ENCODE measurements at places on chromosomes 13 and 19.

GRCh38 chr13:21583478-21583877 is 20.5 kb downstream of the MICU2 start:
- no peak for DNase-seq

GRCh38 chr19:43461303-43461702 is 4.1 kb downstream of the LYPD3 start:
- DNase-seq, result no peak

DNA sequence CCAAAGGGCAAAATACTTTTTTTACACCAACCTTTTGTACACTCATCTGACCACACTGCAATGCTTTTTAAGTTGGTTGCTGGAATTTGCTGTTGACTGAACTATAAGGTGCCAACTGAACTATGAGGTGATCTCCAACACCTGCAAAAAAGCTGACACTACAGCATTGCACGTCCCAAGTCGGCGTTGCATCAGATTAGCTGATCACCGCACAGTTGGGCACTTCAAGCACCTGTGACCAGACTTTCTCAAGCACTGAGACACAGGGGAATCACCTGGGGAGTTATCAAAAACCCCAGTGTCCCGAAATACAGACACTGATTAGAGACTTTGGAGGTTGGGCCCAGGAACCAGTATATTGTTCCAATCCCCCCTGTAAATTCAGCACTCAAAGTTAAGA is 1.1 kb downstream of the NLRP11 start:
- no peak for DNase-seq

DNA sequence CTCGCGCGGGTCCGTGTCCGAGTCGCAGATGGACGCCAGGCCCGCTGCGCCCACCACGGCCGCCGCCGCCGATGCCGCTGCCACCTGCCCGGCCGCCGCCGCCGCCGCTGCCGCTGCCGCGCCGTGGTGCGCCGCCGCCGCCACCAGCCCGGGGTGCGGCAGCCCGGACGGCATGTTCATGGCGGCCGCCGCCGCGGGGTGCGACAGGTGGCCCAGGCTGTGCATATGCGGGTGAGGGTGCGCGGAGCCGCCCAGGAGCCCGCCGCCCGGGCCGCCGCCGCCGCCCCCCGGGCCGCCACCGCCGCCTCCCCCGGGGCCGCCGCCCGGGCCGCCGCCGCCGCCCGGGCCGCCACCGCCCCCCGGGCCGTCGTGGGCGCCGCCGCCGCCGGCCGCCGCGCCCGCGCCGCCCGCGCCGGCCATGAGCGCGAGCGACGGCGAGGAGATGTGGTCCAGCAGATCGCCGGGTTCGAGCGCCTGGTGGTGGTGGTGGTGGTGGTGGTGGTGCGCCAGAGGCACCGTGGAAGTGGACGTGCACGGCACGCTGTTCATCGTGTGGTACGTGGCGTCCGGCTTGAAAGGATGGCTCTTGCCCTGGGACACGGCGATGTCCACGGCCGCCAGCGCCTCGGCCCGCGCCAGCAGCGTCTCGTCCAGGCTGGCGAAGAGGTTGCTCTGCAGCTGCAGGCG is 1.3 kb downstream of the POU4F1 start:
- peak; percentile 19 for DNase-seq

DNA sequence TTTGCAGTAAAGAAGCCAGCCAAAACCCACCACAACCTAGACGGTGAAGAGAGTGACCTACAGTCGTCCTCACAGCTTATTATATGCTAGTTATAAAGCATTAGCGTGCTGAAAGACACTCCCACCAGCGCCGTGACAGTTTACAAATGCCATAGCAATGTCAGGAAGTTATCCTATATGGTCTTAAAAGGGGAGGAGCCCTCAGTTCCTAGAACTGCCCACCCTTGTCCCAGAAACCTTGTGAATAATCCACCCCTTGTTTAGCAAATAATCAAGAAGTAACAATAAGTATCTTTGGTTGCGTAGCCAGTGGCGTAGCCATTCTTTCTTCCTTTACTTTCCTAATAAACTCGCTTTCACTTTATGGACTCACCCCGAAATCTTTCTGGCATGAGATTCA is 227.9 kb upstream of the ARGLU1 start:
- no peak for DNase-seq

All from WERI-Rb-1 (cell line).